ENCODE measurements at places on chromosomes 4 and X.
A peak's percentile ranks its signal among the peaks of the same experiment; 100 is the strongest.

DNA sequence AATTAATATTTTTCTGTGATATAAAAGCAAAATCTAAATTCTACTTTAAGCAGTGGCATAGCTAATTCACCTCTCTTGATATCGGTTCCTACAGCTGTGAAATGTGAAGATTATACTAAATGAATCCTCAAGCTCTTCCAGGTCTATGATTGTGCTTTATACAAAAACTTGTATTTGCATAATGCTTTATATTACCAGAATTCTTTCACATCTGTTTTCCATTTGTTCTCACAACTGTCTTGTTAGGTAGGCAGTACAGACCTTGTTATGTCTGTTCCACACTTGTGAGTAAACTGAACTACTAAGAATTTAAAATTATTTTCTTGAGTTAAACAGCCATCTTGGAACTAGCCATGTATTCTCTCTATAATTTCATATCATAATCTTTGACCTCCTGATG is 184.9 kb downstream of the RAPGEF2 start:
- no peak for DNase-seq

- no peak for DNase-seq
Measured at GRCh38 chr4:187393531-187394344, 601.8 kb upstream of the ZFP42 start.

- DNase-seq: no peak
Measured at GRCh38 chrX:18955676-18956075, 28.2 kb downstream of the PHKA2 start.

DNA sequence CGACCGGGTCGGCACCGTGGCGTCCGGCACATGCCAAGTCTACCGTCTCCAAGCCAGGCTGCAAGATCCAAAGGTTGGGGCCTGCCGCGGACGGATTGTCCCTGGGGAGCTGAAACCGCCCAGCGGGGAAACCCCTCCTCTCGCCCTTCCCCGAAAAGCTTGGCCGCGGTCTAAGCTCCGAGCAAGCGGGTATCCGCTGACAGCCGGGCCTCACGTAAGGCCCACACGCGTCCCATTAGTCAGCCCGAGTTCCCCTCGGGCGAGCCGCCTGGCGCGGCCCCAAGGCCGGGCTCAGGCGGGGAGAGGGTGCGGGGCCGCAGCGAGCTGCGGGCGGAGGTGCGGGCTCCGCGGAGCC is 6.8 kb upstream of the BCOR start:
- DNase-seq: peak; percentile 79

DNA sequence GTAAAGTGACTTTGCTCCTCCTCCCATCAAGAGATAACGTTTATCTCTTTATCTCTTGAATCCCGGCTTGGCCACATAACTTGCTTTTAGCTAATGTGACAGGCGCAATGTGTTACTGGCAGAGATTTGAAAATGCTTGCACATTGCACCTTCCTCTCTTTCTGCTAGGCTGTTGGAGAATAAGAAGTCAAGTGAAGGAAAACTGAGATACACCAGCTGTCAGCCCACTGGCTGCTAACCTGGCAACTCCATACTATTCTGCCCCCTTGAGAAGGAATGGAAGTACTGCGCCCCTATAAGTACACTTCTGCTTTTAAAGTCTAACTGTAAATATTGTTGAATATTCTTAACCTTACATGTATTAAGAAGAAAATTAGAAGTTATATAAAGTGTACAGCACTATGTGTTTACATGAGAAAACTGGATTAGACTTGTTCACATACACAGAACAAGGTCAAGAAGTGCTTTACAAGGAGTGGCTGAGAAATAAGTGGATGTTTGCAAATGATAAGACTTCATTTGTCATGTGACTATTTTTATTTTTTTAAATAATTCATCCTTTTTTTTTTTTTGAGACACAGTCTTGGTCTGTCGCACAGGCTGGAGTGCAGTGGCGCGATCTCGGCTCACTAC is 424.5 kb upstream of the CTSO start:
- DNase-seq: peak; percentile 74

DNA sequence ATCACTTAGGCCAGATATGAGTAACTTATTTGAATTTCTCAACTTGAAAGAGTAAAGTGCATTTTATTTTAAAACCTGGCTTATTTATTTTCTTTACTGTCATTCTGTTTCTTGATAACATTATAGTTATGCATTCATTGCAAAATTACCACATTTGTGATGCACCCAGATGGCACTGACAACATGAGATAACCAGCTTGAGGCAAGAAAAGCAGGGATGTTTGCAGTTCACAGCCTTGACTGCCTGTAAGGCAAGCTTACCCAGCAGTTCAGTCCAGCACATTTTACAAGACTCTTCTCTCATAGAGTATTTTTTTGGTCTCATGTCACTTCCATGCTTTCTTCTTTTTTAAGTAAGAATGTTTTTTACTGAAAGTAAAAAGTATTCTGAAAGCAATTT is 25.3 kb upstream of the EPGN start:
- DNase-seq: no peak

- DNase-seq: no peak
Measured at GRCh38 chr4:175542786-175543185, 269.3 kb downstream of the GPM6A start.

DNA sequence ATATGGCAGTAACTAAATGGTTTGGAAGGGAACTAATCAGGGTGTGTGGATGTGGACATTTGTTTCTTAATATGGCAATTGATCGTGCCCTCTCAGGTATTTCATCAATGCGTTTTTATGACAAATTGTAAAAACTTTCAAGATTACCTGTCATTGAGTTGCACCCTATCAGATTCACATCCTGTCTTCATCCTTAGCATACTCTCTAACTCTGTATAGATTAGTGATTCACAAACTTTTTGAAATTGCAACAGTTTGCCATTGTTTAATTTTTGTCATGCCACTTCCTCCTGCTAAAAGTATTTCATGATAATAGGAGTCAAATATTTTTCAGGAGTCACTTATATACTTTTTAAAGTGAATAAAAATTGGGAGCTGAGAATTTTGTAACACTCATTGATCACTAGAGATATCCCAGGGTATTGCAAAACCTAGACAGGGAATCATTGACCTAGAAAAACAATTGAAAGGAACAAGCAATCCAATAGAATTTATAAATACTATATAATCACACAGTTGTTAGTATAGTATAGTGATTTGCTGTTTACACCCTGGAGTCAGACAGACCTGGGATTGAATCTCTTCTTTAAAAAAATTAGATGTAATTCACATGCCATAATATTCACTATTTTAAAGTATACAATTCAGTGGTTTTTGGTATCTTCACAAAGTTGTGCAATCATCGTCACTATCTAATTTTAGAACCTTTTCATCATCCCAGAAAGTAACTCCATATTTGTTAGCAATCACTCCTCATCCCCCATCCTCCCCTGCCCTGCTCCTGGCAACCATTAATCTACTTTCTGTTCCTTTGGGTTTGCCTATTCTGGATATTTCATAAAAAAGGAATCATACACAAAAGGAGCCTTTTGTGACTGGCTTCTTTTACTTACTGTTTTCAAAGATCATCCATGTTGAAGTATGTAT is 8.9 kb downstream of the MID2 start:
- no peak for DNase-seq

- no peak for DNase-seq
Measured at GRCh38 chr4:23268072-23268771, 575.5 kb downstream of the GBA3 start.

- DNase-seq: no peak
Measured at GRCh38 chr4:27046851-27047250, 186.2 kb downstream of the STIM2 start.
